Stomach (tissue), 19 donors: ENCODE measurements at places on chromosomes 2 and 18. TPM values are rescaled to one million over a fixed set of nuclear protein-coding genes. Genes with fewer than 3 reads are reported as not detected.
A peak's percentile ranks its signal among the peaks of the same experiment; 100 is the strongest.

The POLR1A gene
- total RNA-seq: 6.4 TPM

The KCNF1 gene
- total RNA-seq: not detected

The APCDD1 gene
- 18.7 TPM for total RNA-seq

The CPSF3 gene
- total RNA-seq: 18.4 TPM

- DNase-seq: no peak
These were observed 65.6 kb upstream of the COPS8 start for GRCh38 chr2:237020090-237020489.

GRCh38 chr2:59259913-59260312 is 1018.8 kb upstream of the FANCL start:
- no peak for DNase-seq

GRCh38 chr2:162343824-162344616 is at the start of gene GCA:
TSS of gene GCA (plus strand) at chr2:162344132. CDS start at chr2:162344249, 117 bp downstream.
- peak; percentile 97 for DNase-seq

GRCh38 chr2:44119878-44120277 is 48.8 kb upstream of the PPM1B start:
- no peak for DNase-seq

GRCh38 chr18:59189008-59189407 is 30.9 kb upstream of the GRP start:
- DNase-seq: no peak

GRCh38 chr2:213237787-213238186 is 46.5 kb upstream of the SPAG16 start:
- no peak for DNase-seq

DNA sequence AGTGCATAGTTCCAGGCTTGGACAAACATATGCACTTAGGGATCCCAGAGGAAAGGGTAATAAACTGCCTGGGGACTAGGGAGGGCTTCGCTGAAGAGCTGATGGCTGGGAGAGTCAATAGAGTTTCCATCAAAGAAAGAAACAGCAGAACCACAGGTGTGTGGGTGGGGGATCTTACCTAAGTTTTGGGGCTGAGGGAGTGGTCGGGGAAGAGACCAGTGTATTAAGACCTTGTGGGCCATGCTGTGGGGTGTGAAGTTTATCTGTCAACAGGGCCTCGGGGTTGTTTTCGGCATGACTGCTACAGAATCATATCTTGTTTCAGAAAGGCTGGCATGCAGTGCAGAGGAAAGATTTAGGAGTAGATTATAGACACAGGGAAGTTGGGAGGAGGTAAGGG is 31.2 kb upstream of the GTF2A1L start:
- no peak for DNase-seq

GRCh38 chr2:70981866-70982810 is 3.7 kb downstream of the ANKRD53 start:
- no peak for DNase-seq

DNA sequence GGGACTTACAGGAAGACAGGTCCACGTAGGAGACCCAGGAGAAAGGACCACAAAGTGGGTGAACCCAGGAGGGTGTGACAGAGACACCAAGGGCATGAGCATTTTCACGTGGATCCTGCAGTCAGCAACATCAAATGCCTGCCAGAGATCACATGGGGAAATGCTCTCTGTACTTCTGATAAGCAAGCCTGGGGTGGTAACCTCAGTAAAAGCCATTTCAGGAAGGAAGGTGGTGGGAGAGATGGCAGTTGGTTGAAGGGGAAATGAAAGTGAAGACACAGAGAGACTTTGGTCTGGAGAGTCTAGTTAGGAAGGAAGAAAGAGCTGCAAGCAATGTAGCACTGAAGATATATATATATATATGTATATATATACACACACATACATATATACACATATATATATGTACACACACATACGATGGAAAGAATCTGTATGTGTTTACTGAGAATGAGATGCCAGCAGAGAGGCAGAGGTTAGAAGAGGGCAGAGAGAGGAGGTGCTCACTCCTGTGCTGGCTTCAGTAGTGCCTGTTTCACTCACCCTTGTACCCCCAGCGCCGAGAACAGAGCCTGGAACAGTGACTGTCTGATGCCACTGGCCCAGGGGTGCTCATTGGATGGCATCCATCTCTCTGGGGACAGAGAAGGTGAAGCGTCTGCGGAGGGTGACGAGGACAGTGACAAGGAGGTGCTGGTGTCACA is 314.9 kb downstream of the AFF3 start:
- DNase-seq: no peak

DNA sequence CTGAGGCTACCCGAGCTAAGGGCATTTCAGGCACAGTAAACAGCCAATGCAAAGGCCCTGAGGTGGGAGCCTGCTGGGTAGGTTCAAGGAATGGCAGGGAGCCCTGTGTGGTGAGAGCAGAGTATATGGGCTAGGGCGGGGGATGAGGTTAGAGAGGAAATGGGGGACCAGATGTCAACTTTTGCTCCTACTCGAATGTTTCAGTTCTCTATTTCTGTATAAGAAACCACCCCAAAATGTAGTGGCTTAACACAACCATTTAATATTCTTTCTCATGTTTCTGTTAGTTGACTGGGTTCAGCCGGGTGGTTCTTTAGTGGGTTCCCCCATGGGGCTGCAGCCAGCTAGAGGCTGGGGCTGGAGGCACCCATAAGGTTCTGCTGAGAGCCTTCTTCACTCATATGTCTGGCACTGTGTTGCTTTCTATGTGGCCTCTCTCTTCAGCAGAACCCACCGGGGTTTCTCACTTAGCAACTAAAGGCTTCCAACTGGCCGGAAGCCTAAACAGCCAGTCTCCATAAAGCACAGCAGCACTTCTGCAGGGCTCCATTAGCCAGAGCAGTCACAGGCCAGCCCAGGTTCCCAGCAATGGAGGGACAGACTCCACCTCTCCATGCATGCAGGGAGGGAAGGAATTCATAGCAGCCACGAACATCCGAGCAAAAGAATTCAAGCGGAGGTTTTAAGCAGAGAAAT is 5.6 kb upstream of the ATOH8 start:
- no peak for DNase-seq
